HL-60 (cell line): ENCODE measurements at places on chromosomes 16 and 17.
A peak's percentile ranks its signal among the peaks of the same experiment; 100 is the strongest.

DNA sequence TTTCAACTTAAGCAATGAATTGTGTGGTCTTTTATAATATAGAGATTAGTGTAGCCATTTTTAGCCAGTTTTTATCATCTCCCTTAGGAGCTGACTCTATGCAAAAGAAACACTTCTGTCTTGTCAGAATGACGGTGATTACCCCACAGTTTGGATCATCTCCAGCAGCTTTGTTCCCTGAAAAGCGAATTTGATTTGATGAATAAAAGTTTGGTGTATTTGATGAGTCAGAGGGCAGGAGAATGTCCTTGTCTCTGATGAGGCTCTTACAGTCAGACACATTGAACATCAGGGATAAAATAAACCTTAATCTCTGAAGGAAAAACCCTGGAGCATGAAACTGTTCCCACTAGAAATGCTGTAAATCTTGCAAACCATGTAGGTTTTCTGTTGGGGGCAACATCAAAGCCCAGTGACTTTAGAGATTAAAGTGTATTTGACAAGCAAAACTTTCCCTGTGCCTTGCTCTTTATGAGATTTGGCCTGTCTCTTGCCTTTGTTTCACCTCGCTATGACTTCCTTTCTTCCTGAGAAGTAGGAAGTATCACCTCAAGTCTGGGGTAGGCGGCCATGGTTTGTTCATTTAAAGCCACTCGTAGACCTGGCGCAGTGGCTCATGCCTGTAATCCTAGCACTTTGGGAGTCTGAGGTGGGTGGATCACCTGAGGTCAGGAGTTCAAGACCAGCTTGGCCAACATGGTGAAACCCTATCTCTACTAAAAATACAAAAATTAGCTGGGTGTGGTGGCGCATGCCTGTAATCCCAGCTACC, 209.3 kb downstream of the FTO start:
- DNase-seq, result no peak

- no peak for DNase-seq
Observed at GRCh38 chr17:65799454-65799853, 238.0 kb upstream of the AXIN2 start.

DNA sequence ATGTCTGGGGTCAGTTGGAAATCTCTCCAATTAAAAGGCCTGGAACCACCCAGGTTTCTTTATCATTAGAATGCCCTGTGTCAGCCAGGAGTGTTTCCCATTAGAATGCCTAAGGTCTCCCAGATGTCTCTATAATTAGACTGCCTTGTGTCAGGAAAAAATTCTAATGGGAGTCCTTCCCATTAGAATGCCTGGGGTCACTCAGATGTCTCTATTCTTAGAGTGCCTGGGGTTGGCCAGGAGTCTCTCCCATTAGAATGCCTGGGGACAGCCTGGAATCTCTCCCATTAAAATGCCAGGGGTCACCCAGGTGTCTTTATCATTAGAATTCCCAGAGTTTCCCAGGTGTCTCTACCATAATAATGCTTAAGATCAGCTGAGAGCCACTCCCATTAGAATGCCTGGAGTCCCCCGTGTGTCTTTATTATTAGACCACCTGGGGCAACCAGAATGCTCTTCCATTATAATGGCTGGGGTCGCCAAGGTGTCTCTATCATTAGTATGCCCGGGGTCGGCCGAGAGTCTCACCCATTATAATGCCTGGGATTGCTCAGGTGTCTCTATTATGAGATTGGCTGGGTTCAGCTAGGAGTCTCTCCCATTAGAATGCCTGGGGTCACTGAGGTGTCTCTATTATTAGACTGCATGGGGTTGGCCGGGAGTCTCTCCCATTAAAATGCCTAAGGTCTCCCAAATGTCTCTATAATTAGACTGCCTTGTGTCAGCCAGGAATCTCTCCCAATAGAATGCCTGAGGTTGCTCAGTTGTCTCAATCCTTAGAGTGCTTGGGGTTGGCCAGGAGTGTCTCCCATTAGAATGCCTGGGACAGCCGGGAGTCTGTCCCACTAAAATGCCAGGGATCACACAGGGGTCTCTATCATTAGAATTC, 2254.6 kb downstream of the TP53TG3F start:
- DNase-seq, result no peak

GRCh38 chr16:14187517-14188338, 116.6 kb downstream of the MRTFB start:
- no peak for DNase-seq

DNA sequence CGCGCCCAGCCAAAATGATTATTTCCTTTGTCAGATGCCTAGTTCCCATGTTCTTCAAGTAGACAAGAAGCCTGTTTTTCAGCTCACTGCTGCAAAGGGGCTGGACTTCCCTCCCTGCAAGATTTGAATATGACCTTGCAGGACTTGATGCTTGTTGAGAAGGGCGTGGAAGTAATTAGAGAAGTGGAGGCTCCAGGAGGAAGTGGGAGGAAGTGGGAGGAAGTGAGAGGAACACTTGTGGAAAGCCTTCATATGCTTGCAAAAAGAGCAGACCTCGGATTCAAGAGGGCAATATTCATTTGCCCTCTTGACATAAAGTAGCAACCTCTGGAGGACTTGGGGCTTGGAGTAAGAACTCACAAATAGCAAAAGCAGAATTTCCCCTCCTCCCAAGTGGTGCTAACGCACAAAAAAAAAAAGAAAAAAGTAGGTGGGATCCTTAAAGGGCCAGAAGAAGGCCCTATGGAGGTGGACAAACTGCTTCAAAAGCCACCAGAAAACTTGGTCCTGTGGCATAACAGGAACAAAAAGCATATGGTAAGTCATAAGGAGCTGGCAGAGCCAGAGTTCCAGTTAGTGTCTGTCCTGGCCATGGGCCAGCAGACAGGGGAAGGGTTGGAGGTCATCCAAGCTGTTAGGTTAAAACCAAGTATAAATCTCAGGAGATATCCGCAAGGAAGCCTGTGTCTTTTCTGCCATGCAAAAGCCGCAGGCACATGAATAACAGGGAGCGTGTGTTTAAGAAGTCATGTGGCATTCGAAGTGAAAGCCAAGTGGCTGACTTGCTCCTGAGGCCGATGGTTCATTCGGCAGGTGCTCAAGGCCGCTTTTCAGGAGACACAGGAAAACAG, 20.6 kb upstream of the PRKAR1A start:
- DNase-seq, result peak; percentile 61

GRCh38 chr16:86317813-86318650, 192.3 kb upstream of the FOXF1 start:
- no peak for DNase-seq

- no peak for DNase-seq
Observed at GRCh38 chr17:2210726-2211125, 92.9 kb downstream of the SMG6 start.

DNA sequence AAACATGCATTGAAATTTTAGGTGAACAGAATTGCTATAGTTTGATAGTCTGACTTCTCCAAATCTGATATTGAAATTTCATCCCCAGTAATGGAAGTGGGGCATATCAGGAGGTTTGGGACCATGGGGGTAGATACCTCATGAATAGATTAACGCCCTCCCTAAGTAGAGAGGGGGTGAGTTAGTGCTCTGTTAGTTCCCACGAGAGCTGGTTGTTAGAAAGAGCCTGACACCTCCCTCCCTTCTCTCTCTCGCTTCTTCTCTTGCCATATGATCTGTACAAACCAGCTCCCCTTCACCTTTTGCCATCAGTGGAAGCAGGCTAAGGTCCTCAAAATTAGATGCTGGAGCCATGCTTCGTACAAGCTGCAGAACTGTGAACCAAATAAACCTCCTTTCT, 78.8 kb downstream of the BRIP1 start:
- DNase-seq, result no peak

- DNase-seq, result no peak
Observed at GRCh38 chr17:48374650-48375230, 55.3 kb downstream of the SKAP1 start.

GRCh38 chr17:63019138-63019873, 53.3 kb downstream of the TANC2 start:
- no peak for DNase-seq

- DNase-seq, result no peak
Observed at GRCh38 chr16:22659933-22660332, 149.2 kb downstream of the NPIPB5 start.

DNA sequence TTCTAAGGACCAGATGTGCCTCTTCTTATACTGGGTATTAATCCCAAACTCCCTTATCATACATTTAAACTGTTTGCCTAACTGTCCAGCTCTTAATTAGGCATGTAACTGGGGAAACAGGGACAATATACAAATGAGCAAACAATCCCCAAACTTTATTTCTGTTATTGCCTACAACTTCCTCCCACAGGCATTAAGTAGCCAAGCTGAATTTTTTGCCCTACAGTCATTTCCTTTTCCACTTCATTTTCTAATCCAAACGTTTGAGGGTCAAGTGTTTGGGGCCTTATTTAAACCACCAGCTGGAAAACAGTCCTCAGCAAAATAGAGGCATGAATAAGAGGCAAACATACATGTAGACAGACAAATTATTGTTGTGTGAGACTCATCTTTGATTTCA, 77.4 kb upstream of the CCL2 start:
- DNase-seq, result no peak

DNA sequence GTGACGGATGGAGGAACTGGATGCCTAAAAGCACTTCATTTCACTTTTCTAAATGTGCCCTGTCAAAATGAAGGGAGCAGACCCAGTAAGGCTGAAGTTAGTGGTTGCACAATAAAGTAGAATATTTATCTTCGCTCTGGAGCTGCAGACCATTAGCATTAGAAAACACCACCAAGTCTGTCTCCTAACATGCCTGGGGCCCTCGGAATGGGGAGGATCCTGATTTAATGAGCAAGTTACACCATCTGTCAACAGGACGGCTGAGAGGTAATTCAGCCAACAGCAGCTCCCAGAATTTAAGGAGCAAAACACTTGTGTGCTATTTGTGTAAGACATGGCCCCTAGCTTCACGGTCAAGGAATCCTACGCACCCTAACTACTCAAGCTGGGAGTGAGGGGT, 22.3 kb downstream of the CA10 start:
- no peak for DNase-seq

- no peak for DNase-seq
Observed at GRCh38 chr17:76805319-76805718, 62.9 kb upstream of the MGAT5B start.

DNA sequence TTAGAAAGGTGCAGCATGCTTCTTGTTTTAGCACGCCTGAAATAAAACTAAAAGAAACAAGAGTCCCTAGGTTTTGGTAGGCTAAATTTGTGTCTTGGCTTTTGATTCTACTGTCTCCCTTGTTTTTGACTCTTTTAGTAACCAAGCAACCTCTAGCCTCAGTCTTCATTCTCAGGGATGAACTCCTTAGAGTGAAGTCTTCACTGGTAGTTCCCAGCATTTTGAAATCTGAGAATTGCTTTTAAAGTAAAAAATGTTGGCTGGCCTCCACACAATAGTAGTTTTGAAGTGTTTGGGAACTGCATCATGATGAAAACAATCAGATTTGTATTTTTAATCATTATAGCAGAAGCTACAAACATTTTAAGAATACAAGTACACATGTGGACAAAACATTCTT, 6.1 kb upstream of the CDR2 start:
- DNase-seq, result no peak

DNA sequence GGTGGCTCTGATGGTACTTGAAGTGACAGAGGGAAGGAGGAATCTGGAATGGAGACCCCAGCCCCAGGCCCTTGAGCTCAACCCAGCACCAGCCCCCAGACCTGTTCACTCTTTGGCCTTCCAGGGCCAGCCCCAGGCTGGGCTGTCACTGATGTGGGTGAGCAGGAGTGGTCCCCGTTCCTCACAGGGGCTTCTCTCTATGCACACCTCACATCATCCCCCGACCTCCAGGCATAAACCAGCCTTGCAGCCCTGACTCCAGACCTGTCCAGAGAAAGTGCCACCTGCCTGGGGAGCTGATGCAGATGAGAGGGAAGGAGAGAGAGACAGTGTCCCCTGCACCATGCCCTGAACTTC, 182.6 kb upstream of the SDK2 start:
- no peak for DNase-seq

GRCh38 chr16:9706217-9706836, 475.9 kb downstream of the GRIN2A start:
- no peak for DNase-seq

DNA sequence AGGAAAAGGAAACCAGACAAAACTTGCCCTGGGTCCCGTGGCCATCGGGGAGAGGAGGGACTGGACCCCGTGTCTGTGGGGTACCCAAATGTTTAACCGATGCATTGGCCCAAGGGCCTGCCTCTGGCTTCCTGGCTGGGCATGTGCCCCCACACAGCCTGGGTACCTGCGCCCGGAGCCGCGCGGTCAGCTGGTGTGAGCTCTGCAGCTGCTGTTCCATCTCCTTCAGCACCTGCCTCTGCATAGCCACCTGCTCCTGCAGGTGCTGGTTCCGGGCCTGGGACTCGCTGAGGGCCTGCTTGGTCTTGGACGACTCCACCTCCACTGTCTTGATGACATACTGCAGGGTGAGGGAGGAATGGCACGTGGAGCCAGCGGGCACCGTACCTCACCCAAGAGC, 31.9 kb downstream of the KIFC3 start:
- no peak for DNase-seq

GRCh38 chr17:80716986-80717719, 172.5 kb downstream of the RPTOR start:
- no peak for DNase-seq

GRCh38 chr17:63928172-63928666, 3.9 kb downstream of the CD79B start:
- no peak for DNase-seq

DNA sequence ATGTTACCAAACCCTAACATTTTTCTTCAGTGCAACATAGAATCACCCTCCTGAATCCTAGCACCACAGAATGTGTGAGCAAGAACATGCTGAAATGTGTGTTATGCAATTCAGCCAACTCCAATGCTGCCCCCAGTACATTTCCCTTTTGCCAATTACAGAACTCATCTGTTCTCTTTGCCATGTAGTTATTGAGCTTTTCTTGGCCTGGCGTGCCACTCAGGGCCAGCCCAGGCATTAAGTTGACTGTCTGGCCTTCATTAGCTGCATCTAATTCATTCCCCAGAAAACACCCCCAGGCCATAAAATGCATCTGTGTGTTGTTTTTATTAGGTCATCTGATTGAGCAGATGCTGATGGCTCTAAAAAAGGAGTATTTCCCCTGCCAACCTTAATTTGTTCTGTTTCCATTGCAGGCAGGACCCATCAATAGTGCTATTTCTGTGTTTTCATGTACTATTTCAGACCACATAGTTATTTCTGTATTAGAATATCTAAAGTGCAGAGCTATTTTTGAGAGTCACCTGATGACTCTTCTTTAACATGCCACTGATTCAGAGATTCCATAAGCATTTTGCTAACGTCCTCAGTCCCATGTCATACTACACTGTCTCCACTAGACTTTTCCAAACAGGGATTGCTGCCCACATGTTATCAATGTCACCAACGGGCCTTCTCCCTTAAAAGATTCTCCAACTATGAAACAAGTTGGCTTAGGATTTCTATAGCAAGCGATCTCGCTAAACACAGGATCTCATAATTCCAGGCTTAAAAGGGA, 969.7 kb downstream of the CDH11 start:
- DNase-seq, result no peak
